Tibial nerve (tissue), 4 donors: ENCODE measurements at places on chromosomes 11 and 22. TPM values are rescaled to one million over a fixed set of nuclear protein-coding genes. Genes with fewer than 3 reads are reported as not detected.

BRSK2 gene
- total RNA-seq = 2.4 TPM

DNA sequence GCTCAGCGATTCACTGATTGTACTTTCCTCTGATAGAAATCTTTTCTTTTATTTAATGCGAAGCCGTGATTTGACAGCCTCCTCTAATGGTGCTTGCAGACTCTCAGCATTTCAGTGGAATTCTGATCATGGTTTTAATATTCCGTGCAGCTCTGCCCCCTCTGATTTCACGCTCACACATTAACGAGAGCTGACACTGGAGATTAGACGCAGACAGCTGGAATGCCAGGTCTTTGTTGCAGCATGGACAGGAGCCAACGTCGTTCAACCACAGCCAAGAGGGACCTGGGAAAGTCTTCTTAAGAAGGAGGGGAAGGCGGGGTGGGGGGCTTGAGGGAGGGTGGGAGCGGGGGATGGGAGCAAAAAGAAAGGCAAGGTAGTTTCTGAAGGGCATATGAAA, 186.4 kb downstream of the BLID start:
- H3K4me3 ChIP-seq = peak overlapping the region; percentile 27
- DNase-seq = no peak
- H3K36me3 ChIP-seq = no peaks in the 10 kb centered on the region
- H3K27ac ChIP-seq = peak overlapping the region; percentile 36
- H3K27me3 ChIP-seq = no peaks in the 10 kb centered on the region

DNA sequence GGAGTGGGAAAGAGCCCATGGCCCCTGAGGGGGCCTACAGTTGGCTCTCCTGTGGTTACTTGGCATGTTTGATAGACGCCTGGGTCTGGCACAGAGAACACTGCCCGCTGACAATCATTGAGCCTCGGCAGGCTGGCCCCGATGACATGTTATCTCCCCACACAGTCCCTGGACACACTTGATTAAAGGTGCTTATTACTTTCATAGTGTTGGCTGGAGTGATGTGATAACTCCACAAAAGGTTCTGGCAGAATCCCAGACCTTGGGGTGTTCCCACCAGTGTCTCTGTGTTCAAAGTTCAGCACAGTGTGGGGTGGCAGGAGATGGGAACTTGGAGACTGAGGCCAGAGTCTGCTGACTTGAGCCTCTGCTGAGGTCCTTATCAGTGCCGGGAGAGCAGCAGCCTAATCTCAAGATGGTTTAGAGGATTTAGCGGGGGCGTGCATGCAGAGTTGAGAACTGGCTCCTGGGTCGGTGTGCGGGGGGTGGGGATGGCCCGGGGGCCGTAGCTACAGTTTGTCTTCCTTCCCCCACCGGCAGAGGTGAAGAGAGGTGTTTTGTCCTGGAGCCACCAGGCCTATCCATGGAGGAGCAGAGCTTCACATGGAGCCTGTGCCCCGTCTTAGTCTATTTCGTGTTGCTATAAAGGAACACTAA, 22.5 kb downstream of the PARVB start:
- no peaks in the 10 kb centered on the region for H3K4me1 ChIP-seq
- H3K27ac ChIP-seq = no peak overlapping the region
- H3K27me3 ChIP-seq = no peaks in the 10 kb centered on the region
- H3K36me3 ChIP-seq = no peaks in the 10 kb centered on the region
- no peak for DNase-seq

YAP1 gene
- total RNA-seq = 198 TPM

DNA sequence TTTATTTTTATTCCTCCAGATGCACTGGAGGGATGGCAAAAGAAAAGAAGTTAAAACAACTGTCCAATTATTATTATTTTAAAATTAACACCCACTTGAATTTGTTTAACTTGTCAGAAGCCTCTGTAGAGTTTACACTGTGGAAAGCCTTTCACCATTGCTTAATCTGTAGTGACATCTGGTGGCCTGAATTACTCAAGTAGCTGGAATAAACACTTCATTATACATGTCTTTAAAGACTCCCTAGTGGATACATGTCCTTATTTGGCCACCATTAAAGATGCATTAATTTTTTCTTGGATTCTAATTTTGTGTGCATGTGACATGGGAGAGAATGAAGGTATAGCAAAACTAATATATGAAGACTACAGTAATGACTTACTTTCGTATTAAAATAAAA, 1496.5 kb downstream of the FAM181B start:
- no peaks in the 10 kb centered on the region for H3K27me3 ChIP-seq
- no peaks in the 10 kb centered on the region for H3K4me1 ChIP-seq
- no peak overlapping the region for H3K27ac ChIP-seq

DNA sequence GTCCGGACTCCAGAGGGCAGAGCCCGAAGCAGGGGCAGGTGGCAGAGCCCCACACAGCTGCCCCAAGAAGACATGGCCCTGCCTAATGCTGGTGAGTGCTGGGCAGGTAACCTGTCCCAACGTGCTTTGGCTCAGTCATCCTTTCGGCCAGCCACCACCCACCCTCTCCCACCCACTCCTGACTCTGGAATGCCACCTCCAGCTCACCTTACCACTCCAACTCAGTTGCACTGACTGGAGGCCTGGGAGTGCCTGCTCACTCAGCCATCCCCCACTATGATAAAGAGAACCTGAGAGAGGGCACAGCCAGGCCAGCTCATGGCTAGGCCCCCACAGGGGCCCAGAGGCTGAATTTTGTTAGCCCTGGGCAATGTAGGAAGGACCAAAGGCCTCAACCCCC, 53.8 kb upstream of the MPEG1 start:
- no peaks in the 10 kb centered on the region for H3K36me3 ChIP-seq
- H3K4me3 ChIP-seq = no peak overlapping the region

DNA sequence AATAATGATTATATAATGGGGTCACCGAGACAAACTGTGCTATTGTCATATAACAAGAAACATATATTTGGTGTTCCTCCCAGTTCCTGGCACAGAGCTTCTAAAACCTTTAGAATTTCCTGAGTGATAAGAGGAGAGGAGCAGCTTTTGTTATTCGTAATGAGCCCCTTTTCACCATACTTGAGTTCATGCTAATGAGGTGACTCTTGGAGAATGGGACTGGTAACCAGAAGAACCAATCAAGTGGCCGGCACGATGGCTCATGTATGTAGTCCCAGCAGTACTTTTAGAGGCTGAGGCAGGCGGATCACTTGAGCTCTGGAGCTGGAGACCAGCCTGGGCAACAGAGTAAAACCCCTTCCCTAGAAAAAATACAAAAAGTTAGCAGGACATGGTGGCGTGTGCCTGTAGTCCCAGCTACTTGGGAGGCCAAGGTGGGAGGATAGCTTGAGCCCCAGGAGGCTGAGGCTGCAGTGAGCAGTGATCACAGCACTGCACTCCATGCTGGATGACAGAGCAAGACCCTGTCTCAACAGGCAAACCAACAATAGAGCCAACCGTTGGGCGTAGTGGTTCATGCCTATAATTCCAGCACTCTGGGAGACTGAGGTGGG, 62.7 kb upstream of the FTH1 start:
- H3K27me3 ChIP-seq = no peaks in the 10 kb centered on the region
- no peaks in the 10 kb centered on the region for H3K4me1 ChIP-seq
- H3K36me3 ChIP-seq = no peaks in the 10 kb centered on the region
- no peak overlapping the region for H3K4me3 ChIP-seq
- no peak for DNase-seq
- no peak overlapping the region for H3K27ac ChIP-seq

DNA sequence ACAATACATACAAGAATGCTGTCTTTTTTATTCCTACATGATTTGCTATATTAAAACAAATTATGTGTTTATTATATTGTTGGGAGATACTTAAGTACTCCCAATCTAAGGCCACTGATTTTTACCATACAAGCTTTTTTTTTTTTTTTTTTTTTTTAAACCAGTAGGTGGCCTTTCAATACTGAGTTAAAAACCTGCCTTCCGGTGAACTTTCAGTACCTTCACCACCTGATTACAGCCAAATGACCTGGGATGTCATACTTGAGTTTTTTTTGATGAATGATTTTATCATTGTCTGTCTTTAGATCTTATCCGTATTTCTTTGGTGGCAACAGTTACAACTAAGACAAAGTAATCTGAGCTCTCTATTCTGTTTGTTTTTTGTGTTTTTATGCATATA, 94.0 kb upstream of the FOLH1 start:
- H3K4me3 ChIP-seq = no peak overlapping the region
- no peaks in the 10 kb centered on the region for H3K36me3 ChIP-seq
- no peak for DNase-seq
- no peaks in the 10 kb centered on the region for H3K27me3 ChIP-seq
- no peaks in the 10 kb centered on the region for H3K4me1 ChIP-seq

MRGPRX4 gene
- not detected for total RNA-seq

GRCh38 chr11:77403211-77403610, 70.7 kb downstream of the PAK1 start:
- H3K27ac ChIP-seq = no peak overlapping the region
- no peaks in the 10 kb centered on the region for H3K27me3 ChIP-seq
- H3K4me1 ChIP-seq = no peaks in the 10 kb centered on the region
- no peak for DNase-seq
- H3K4me3 ChIP-seq = no peak overlapping the region

GRCh38 chr11:134312807-134313206, 19.0 kb upstream of the GLB1L2 start:
- no peak for DNase-seq
- no peaks in the 10 kb centered on the region for H3K4me1 ChIP-seq
- H3K27me3 ChIP-seq = no peaks in the 10 kb centered on the region
- no peak overlapping the region for H3K27ac ChIP-seq

FOSL1 gene
- 3.3 TPM for total RNA-seq

C2CD2L gene
- total RNA-seq = 13.0 TPM

GRCh38 chr22:49958366-49958921, 2.1 kb upstream of the PIM3 start:
- H3K27me3 ChIP-seq = no peaks in the 10 kb centered on the region
- no peak for DNase-seq
- H3K4me1 ChIP-seq = peaks cover 61% of the 10 kb centered on the region
- peaks cover 3% of the 10 kb centered on the region for H3K36me3 ChIP-seq
- peak overlapping the region; percentile 95 for H3K27ac ChIP-seq

- no peak for DNase-seq
- H3K4me1 ChIP-seq = no peaks in the 10 kb centered on the region
- no peaks in the 10 kb centered on the region for H3K36me3 ChIP-seq
These were observed 11.8 kb downstream of the HIKESHI start for GRCh38 chr11:86313793-86314192.

NXPE1 gene
- not detected for total RNA-seq

DNA sequence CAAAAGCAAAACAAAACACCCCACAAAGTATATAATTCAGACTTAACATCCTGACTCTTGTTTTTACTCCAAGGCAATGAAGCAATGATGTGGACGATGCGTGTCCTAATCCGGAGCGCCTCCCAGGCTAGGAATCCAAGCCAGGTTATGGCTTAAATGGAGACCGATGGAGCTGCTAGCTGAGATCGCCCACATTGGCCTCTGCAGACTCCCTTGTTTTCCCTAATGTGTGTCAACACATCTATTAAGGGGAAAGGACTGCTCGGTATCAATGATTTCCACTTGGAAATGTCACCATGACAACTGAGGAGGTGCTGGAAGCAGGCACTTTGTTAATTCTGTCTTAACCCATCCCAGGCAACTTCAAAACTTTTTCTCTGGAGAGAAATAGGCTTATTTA, 311.7 kb downstream of the TBC1D22A start:
- no peak overlapping the region for H3K4me3 ChIP-seq
- peaks cover 29% of the 10 kb centered on the region for H3K36me3 ChIP-seq
- no peak overlapping the region for H3K27ac ChIP-seq
- H3K4me1 ChIP-seq = no peaks in the 10 kb centered on the region
- DNase-seq = no peak
- H3K27me3 ChIP-seq = no peaks in the 10 kb centered on the region

DNA sequence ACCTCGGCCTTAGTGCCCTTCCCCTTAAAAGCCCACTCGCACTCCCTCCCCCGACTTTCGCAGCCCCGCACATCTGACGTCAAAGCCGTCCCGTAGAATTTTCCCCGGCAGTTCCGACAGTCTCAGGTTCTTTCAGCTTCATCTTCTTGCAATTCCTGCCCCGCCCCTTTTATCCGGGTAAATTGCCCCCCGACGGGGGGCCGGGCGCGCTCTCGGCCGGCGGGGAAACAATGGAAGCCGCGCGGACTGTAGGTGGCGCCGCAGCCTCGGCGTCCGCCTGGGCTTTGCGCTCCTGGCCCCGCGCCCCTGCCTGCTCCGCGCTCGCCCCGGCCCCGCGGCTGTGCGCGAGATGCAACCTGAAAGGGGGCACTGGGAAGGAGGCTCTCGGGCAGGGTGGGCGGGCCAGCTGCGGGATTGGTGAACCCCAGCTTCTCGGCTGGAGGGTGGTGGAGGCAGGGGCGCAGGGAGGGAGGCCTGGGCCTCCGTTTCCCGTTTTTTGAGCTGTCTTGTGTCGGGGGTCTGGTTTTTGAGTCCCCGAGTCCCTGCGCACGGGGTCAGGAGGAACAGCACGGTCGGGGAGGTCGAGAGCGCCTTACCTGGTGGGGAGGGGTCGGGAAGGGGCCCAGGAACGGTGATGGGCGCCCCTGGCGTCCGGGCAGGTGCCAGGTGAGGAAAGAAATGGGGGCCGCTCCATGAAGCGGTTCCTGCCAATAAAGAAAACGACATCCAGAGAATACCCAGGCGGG, 859 bp upstream of the FGF19 start:
- peaks cover 2% of the 10 kb centered on the region for H3K27me3 ChIP-seq
- DNase-seq = no peak
- no peaks in the 10 kb centered on the region for H3K36me3 ChIP-seq
- no peak overlapping the region for H3K27ac ChIP-seq
- peaks cover 6% of the 10 kb centered on the region for H3K4me1 ChIP-seq

GRCh38 chr11:75328426-75329277, 22.8 kb downstream of the ARRB1 start:
- no peaks in the 10 kb centered on the region for H3K36me3 ChIP-seq
- no peaks in the 10 kb centered on the region for H3K27me3 ChIP-seq
- peak; percentile 81 for DNase-seq
- peaks cover 43% of the 10 kb centered on the region for H3K4me1 ChIP-seq
- H3K4me3 ChIP-seq = no peak overlapping the region
- H3K27ac ChIP-seq = no peak overlapping the region

- DNase-seq = no peak
- H3K4me3 ChIP-seq = no peak overlapping the region
- no peaks in the 10 kb centered on the region for H3K4me1 ChIP-seq
These were observed 10.1 kb downstream of the SUSD2 start for GRCh38 chr22:24191381-24191841.

GRCh38 chr11:60530454-60531100, 15.4 kb downstream of the MS4A13 start:
- H3K4me1 ChIP-seq = no peaks in the 10 kb centered on the region
- no peaks in the 10 kb centered on the region for H3K36me3 ChIP-seq
- no peak overlapping the region for H3K27ac ChIP-seq

THY1 gene
- total RNA-seq = 0.63 TPM

DNA sequence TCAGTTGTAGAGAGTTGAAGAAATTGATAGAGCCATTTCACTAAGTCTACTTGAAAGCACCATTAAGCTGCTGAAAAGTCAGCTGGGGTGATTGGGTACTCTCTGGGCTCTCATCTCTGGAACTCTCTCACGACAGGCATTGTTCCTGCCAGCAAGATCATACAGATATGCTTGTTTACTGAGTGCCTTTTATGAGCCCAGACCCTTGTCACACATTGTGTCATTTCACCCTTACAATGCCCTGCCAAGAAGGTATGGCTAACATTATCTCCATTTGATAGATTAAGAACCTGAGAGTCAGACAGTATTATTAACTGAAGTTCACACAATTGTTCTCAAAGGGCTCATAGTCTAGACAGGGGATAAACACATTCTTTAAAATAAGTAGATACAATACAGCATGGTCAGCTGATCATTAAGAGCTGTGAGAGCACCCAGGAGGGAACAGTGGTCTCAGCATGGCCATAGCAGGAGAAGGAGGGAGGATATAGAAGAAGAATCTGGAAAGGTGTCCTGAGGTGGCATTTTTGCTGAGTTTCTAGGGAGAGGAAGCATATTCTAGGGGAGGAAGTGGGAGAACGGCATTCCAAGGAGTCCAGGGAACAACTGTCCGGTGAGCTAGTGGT, 580.5 kb downstream of the INSC start:
- no peak overlapping the region for H3K27ac ChIP-seq
- H3K27me3 ChIP-seq = no peaks in the 10 kb centered on the region
- H3K4me3 ChIP-seq = no peak overlapping the region
- no peak for DNase-seq
- peaks cover 6% of the 10 kb centered on the region for H3K4me1 ChIP-seq
